ENCODE measurements at places on chromosomes 13 and 19.
A peak's percentile ranks its signal among the peaks of the same experiment; 100 is the strongest.

- peak; percentile 46 for DNase-seq
Measured at GRCh38 chr13:93758575-93758974, 532.0 kb downstream of the GPC6 start.

DNA sequence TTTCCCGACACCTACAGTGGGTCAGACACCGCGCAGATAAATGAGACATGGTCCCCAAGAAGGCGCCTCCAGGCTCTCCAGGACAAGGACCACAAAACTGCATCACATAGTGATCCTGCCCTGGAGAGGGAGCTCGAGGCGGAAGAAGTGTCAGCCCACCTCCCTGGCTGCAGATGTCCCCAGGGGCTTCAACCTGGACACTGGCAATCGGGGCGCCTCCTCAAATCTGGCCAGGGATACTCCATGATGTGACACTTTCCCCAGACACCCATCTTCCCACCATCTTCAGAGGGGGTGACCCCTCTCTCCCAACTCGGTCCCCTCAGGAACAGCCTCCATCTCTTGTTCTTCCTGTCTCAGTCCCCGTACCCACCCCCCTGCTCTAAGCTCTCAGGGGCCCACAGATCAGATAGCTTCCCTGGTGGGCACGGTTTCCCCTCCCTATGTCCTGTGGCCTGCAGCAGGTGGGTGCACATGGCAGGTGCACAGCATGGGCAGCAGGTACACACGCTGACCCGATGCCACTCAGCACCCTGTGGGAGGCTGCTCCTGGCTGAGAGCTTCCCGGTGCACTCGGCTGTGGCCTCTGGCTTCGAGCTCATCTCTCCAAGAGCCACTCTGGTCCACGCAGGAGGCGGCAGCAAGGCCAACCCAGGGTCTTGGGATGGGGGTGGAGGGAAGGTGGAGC lies 61.2 kb downstream of the PEPD start:
- DNase-seq = no peak

DNA sequence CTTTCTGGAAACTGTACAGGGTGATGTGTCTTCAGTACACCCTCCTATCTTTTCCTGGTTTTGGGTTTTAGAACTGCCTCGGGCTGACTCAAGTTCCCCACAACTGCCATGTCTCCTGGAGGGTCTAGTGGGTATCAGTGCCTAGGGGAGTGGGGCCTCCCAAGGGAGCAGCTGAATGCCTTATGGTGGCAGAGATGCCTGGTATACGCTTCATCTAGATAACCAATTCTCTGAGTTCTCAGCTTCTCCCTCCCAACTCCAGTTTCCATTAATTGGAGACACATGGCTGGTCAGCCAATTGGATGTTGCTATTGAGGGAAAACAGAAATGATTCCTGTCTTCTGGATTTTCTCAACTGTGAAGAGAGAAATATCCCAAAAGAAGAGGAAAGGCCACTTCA lies 12.8 kb downstream of the ZNF439 start:
- no peak for DNase-seq

GRCh38 chr13:62583466-62583865 lies 1167.8 kb upstream of the PCDH20 start:
- no peak for DNase-seq

DNA sequence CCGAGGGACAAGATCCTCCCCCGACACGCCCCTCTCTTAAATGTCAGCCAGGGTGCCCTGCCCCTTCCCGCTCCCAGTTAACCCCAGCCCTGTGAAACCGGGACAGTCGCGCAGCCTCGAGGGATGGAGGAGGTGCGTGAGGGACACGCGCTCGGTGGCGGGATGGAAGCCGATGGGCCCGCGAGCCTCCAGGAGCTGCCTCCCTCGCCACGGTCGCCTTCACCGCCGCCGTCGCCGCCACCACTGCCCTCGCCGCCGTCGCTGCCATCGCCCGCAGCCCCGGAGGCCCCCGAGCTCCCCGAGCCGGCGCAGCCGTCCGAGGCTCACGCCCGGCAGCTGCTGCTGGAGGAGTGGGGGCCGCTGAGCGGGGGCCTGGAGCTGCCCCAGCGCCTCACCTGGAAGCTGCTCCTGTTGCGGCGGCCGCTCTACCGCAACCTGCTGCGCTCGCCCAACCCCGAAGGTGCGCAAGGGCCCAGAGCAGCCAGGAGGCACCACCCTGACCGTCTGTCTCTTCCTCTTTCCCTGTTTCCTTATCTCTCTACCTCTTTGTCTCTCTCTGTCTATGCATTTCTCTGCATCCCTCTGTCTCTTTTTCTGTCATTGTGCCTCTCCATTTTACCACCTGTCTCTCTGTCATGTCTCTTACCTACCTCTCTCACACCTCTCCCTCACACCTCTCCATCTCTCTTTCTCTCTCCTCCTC lies at the start of gene NCCRP1:
NCCRP1 (plus strand) TSS at position 105 of the 703 bp plus-strand sequence; CDS start at position 124, 19 bp downstream.
- no peak for DNase-seq

- no peak for DNase-seq
Measured at GRCh38 chr13:44433863-44434765, 60.5 kb downstream of the SERP2 start.

- DNase-seq = no peak
Measured at GRCh38 chr13:51213173-51213728, 8.9 kb upstream of the FAM124A start.

- peak; percentile 72 for DNase-seq
Measured at GRCh38 chr13:19910336-19911072, 47.1 kb upstream of the ZMYM5 start.
